ENCODE measurements at places on chromosomes 3 and 15. TPM values are rescaled to one million over a fixed set of nuclear protein-coding genes. Genes with fewer than 3 reads are reported as not detected.

- DNase-seq = no peak
Observed at GRCh38 chr3:119965692-119966091, 128.6 kb downstream of the GSK3B start.

GRCh38 chr15:42692997-42693396 lies 43.9 kb downstream of the CDAN1 start:
- no peak for DNase-seq

DNA sequence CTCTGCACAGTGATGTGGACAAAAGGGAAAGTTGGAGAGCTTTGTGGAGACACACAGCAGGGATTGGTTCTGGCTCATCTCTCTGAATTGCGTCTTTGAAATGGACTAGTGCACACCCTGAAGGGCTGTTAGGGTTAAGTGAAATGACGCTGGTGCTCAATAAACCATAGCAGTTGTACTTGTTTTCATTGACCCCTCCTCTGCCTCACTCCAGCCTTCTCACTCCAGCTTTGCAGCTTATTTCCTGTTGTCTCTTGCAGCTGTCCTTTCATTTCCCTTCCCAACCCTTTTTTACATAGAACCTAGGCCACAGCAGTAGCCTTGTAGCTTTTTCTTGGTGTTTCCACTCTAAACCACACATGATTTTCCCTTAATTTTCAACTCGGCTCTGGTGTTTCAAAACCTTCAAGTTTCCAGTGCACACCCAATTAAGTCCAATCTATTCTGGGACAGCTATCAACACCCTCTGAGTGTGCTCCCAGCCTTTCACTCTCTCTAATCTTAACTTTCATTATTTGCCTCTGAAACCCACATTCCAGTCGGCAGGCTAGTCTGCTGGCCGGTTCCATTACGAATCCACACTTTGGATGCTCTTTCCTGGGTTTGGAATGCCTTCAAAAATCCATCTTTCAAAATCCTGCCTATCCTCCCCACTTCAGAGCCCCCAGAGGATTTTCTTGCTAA lies 6.4 kb downstream of the C3orf52 start:
- DNase-seq = no peak

DNA sequence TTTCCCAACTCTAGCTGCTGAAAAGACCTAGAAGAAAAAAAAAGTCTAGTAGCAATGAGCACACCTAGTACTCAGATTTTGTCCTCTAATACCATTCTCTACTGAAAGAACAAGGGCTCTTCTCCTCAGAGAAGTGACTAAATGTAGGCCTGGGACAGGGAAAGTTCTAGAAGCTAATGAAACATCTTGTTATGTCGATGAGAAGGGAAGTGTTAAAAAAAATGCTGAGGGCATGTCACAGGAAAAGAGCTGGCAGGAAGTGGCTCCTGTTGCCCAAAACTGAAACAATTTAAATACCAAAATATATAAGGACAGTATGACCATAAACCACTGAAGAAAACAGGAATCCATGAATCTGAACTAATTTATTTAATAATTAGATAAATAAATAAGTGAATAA lies 581.4 kb upstream of the TBL1XR1 start:
- DNase-seq = no peak

GRCh38 chr3:148540851-148541250 lies 156.9 kb upstream of the AGTR1 start:
- no peak for DNase-seq

- DNase-seq = no peak
Observed at GRCh38 chr3:1499694-1500093, 406.9 kb downstream of the CNTN6 start.

DNA sequence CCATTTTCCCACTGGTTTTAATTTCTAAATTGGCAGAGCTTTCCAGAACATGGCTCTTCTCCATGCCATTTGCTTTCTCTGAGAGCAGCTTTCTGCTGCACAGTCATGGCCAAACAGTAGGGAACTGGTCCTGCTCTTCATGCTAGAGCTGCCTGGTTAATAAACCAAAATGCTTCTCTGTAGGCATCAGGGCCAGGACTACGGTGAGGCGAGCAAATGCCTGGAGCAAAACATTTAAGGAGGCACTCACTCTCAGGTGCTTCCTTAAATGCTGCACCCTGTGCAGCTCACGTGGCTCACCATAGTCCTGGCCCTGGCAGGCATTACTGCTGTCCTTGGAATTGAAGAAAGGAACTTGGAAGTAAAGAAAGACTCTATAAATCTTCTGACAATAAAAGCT lies 48.5 kb upstream of the PPP2R3A start:
- DNase-seq = no peak

GRCh38 chr15:95596496-95596895 lies 734.0 kb upstream of the NR2F2 start:
- DNase-seq = no peak

GRCh38 chr3:185363662-185364203 lies 797 bp downstream of the MAP3K13 start:
- DNase-seq = no peak

DNA sequence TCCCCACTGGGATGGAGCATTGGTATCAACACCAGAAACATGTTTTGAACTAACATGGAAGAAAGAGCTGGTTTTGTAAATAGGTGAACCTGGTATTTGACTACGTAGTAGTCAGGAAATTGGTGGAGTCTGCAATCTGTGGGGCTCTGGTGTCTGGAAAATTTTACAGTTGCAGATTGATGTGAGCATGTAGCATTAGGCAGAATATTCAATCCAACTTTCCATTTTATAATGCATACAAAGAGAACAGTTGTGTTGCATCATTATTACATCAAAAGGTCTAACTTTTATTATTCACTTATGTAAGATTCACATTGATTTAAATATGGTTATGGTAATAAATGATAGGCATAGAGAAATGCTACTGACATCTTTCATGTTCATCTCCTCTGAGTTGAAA lies 340.0 kb downstream of the ZNF385D start:
- DNase-seq = no peak

DNA sequence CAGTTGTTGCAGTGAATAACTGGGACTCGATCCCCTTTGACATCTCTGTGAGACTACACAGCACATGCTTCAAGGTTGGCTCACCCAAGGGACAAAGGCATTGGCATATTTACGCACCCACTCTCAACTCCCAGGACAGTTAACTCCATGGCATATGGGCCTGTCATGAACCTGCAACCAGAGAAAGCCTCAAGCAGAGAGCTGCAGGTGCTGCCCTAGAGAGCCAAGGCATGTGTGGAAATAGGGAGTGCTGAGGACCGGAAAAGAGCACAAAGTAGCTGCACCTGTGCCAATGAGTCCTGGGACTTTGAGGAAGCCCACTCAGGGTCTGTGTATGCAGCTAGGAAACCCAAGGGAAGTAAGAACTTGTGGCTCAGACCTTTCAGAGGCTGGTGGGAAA lies 32.9 kb upstream of the SLC24A5 start:
- DNase-seq = no peak

- no peak for DNase-seq
Observed at GRCh38 chr15:51414256-51414860, 72.9 kb downstream of the GLDN start.

DNA sequence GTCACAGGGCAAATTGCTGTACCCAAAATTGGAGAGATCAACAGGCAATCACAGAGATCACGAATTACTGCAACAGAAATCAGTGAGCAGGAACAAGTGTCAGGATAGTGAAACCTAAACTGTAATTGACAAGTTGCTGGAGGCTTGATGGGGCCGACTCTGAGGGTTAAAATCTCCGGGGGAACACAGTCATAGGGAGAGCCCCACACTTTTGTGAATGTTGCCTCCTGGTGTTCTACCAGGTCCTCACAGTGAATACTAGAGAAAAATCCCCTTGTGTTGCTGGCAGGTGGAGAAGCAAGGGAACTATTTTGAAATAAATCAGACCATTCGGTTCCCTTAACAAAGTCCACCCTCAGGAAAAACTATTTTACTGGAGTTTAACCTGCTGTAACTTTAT lies 697.5 kb upstream of the CBLB start:
- DNase-seq = no peak

DNA sequence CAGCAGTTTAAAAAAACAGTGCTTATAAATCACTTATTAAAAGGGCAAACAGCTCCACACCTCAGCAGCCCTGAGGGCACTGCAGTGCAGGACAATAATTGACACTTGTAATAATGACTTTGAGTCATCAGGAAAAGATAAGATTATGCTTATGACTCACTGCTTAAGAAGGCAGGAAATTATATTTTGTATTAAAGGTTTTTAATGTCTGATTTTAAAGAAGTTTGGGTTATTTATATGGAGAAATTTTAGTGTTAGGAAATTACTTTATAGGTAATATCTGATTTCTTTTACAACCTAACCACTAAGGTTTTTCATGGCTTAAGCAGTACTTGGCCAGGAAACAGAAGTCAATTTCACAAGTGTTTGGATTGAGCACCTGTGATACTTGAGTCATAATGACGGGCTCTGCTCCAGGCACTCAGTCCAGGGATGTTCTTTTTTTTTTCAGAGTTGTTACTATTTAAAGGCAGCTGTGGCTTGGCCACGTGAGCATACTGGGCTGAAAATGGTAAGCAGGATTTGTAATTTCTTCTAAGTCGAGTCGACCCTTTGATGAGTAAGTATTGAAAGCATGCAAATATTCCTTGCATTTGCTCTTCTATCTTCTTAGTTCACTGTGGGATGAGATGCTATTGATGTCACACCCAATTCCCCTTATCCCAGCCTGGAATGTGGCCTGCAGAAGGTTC lies 21.6 kb upstream of the SLC6A20 start:
- no peak for DNase-seq

GRCh38 chr15:97731859-97732258 lies 228.6 kb upstream of the ARRDC4 start:
- no peak for DNase-seq

DNA sequence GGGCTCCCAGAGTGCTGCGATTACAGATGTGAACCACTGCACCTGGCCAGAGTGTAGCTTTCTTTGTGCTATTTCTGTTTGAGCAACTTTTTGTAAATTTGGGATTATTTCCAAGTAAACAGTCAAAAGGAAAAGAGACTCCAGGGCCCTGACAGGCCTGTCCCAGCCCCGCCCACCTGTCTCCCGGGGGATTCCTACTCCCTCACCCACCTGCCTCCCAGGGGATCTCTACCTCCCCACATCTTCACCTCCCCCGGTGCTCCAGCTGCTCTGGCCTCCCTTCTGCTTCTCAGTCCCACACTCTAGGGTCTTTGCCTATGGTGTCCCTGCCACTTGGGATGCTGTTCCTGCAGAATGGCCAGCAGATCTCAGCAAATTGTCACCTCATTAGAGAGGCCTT lies 7.0 kb downstream of the RHCG start:
- no peak for DNase-seq

DNA sequence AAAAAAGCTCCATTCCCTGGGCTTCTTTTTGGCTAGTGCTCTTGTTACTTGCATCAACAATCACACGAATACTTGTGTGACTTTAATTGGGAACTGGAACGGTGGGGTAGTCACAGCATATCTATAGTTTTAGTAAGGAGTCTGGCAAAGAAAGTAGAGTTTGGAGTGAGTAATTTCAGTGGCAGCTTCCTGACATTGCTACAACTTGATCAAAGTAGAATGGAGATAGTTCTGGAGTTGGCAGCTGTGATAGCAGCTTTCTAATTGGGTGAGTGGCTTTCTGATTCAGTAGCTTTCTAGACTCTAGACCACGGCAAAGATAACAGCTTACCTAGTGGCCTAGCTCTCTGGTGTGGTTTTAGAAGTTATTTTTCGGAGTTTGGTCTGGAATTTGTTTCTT lies 475.0 kb downstream of the TUSC7 start:
- DNase-seq = no peak

DNA sequence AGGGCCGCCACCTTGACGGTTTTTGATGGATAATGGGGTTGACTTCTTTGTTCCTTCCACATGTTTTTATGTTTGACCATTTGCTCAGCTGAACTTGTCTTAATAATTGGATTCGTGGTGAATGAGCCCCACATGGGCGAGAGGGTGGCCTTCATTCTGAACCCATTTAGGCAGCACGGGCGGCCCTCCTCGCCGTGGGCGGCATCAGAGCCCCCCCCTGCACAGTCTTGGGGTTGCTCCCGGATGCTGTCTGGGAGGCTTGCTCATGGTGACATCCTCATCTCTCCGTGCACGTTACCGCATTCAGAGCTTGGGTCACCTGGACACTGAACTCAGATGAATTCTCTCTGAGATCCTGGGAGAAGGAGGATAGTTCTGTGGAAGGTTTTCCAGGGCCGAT lies 172.3 kb upstream of the OSBPL11 start:
- DNase-seq = no peak

- DNase-seq = no peak
Observed at GRCh38 chr3:179717219-179717618, 64.4 kb downstream of the USP13 start.

DNA sequence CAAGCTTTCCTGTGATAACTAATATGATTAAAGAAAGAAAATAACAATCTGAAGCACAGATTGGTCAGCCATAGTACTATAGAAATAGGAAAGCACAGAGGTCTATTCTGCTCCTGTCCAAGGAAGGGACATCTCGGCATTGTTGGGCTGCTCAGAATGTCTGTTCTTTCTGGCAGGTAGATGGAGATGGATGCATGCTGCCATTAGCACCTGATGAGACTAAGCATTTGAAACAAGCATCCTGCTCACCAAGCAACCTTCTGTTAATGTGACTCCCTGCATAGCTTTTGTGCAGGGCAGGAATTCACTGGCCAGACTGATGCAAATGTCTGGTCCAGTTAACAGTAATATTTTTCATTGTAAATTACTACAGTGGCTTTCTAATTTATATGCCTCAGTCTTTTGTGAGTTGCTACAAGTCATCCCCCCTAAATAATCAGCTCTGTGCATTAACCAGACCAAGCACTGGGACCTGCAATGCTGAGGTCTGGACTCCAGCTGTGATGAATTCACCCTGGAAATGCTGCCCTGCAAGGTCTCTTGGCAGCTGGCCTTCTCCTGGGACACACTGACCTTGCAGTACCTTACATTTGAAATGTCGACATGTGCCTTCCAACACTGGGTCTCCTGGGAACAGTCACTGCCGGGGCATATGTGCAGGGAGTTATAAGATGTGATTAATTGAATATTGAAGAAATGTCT lies 1123.7 kb downstream of the IGSF11 start:
- no peak for DNase-seq

GRCh38 chr3:196666001-196666867 lies 26.7 kb downstream of the NRROS start:
- no peak for DNase-seq

GRCh38 chr3:14307656-14308302 lies 94.6 kb upstream of the SLC6A6 start:
- no peak for DNase-seq

- DNase-seq = no peak
Observed at GRCh38 chr3:62559831-62560445, 186.6 kb upstream of the FEZF2 start.

GRCh38 chr3:107897471-107898061 lies 193.3 kb downstream of the CD47 start:
- DNase-seq = no peak

- DNase-seq = no peak
Observed at GRCh38 chr3:148790851-148791735, 36.5 kb upstream of the CPB1 start.

The ERC2 gene
- total RNA-seq = 6.2 TPM

The SIDT1 gene
- 0.89 TPM for total RNA-seq

The CHDH gene
- total RNA-seq = 0.92 TPM

The TMEM108 gene
- total RNA-seq = 1.3 TPM

The SCAANT1 gene
- total RNA-seq = not detected

The MED12L gene
- 5.5 TPM for total RNA-seq

The AP2M1 gene
- total RNA-seq = 317 TPM

The PEX5L gene
- 0.11 TPM for total RNA-seq

All from cardiac septum (tissue), 1 donor.